ENCODE measurements at places on chromosomes 6 and 20. TPM values are rescaled to one million over a fixed set of nuclear protein-coding genes. Genes with fewer than 3 reads are reported as not detected.

GRCh38 chr6:25370178-25371036, 91.2 kb downstream of the CARMIL1 start:
- H3K27ac ChIP-seq = peak overlapping the region; percentile 62
- peaks cover 34% of the 10 kb centered on the region for H3K4me1 ChIP-seq
- peak overlapping the region; percentile 34 for H3K4me3 ChIP-seq
- no peaks in the 10 kb centered on the region for H3K27me3 ChIP-seq
- DNase-seq = no peak

DNA sequence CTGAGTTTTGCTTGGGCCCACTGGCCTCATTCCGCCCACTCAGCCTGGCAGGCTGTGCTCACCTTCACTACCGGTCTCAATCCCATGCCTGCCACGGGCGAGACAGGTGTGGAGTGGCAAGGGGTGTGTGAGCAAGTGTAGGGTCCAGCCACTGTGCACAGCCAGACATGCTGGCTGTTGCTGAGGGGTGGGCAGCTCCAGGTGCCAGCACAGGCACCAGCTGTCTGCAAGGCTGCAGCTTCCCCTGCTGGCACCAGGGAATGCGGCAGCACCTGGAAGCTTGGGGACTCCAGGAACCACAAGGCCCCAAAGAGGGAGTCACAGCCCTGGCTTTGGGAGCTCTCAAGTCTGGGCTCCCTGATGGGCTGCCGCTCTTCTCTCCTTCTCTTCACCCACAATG, 372.7 kb downstream of the CBLN4 start:
- no peak overlapping the region for H3K4me3 ChIP-seq
- no peaks in the 10 kb centered on the region for H3K27me3 ChIP-seq
- DNase-seq = no peak

DNA sequence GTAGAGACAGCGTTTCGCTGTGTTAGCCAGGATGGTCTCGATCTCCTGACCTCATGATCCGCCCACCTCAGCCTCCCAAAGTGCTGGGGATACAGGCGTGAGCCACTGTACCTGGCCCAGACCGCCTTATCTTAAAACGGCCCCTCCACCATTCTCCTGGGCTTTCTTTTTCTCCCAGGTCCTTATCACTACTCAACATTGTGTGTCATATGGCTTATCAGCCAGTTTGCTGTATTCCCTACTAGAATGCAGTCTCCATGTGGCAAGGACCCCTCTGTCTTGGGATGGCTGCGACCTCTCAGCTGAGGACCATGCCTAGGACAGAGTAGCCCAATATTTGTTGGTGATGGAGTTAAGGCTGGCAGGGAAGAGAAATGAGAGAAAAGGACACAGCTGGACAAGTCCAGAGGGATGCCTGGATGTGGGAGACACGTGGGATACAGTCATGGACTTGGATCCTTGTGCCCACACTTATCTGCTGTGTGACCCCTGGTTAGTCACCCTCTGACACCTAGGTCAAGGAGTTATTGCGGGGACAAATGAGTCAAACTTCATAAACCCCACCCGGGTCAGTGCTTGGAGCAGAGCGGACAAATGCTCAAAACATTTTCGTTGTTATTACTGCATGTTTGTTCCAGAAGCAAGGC, 24.0 kb downstream of the ADA start:
- no peaks in the 10 kb centered on the region for H3K27me3 ChIP-seq
- no peak overlapping the region for H3K27ac ChIP-seq
- H3K4me1 ChIP-seq = no peaks in the 10 kb centered on the region
- H3K4me3 ChIP-seq = no peak overlapping the region
- H3K36me3 ChIP-seq = peaks cover 62% of the 10 kb centered on the region
- DNase-seq = no peak

DNA sequence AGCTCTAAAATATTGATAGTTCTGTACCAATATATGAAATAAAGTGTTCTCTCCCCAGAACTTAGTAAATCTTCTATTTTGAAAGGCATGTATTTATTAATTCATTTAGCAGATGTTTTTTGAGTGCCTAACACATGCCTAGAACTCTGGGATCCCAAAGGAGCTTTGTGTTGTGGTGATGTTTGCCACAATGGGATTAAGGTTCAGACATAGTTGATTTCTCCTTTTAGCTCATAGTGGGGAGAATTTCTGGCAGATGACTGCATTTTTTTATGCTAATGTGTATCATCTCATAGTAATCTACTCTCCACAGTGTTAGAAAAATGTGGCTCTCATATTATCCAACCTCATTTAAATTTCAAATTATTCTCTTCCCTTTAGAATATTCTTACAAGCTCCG, 21.7 kb downstream of the MYB start:
- peaks cover 2% of the 10 kb centered on the region for H3K36me3 ChIP-seq
- no peaks in the 10 kb centered on the region for H3K27me3 ChIP-seq
- no peaks in the 10 kb centered on the region for H3K4me1 ChIP-seq
- DNase-seq = no peak

DNA sequence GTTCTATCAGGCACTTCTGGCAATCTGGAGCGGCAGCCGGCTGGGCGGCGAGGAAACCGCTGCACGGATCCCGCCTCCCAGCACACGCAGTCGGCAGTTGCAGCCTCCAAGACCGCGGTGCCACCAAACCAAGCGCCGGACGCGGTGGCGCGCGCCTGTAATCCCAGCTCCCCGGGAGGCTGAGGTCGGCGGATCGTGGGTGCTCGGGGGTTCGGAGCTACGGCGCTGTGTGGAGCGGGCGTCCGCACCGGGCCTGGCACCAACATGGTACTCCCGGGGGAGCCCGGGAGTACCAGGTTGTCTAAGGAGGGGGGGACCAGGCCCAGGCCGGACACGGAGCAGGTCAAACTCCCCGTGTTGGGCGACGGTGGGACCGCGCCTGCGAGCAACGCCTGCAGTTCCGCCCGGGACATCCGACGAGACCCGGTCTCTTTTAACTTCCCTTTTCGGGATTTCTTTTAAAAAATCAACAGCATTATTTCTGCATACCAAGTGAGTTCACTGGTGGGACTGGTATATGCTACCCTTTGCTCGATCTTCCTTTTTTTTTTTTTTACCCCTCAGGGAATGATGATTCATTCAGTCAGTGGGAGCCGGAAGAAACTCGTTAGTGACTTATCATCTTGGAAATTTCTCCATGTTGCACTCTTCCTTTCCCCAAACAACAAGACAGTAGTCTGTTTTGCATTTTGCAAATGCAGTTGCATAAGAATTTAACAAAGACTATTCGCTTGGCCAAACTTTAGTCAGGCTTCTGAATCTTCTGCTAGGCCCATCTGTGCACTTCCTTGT, 27.6 kb downstream of the ZNF311 start:
- no peak for DNase-seq
- H3K4me3 ChIP-seq = peak overlapping the region; percentile 45
- peaks cover 21% of the 10 kb centered on the region for H3K4me1 ChIP-seq
- H3K27ac ChIP-seq = no peak overlapping the region
- no peaks in the 10 kb centered on the region for H3K36me3 ChIP-seq

- no peaks in the 10 kb centered on the region for H3K36me3 ChIP-seq
- no peaks in the 10 kb centered on the region for H3K4me1 ChIP-seq
- no peak for DNase-seq
Measured at GRCh38 chr20:23857962-23858595, 21.5 kb downstream of the CST5 start.

DNA sequence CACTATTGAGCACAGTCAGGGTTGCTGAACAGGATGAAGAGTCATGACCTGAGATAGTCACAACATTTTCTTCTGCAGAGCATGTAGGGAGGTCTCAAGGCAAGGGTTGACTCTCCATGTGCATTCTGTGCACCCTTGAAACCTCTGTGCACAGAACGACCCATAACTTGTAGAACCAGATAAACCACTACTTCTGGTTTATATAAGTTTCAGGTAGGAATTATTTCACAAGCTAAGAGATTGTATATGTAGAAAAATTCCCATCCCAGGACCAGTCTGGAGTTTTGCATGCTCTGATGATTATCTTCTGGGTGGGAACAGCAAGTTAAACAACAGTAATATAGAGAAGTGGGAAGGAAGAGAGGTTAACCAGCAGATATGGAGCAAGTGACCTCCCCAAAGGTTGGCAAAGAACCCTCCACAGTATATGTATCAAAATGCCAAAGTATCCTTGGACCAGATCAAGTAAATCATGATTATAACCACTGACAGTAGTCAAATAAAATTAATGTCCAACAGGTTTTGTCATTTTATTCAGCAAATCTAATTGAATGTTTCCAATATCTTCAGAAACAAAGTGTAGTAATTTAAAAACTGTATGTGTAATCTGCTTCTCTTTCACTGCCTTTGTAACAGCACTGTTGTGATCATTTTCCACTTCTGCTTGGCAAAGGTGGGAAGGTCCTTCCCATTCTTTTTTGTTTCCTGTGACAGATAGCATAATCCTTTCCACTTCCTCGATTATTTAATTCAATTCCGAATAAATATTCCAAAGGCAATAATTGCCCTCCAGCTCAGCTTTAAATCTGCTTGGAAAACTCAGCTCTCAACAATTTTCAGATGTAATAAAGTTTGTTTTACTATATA, 104.4 kb downstream of the SYNE1 start:
- no peaks in the 10 kb centered on the region for H3K4me1 ChIP-seq
- H3K4me3 ChIP-seq = no peak overlapping the region
- H3K27ac ChIP-seq = no peak overlapping the region
- DNase-seq = no peak
- no peaks in the 10 kb centered on the region for H3K27me3 ChIP-seq
- no peaks in the 10 kb centered on the region for H3K36me3 ChIP-seq

GRCh38 chr6:16319813-16320532, 81.6 kb downstream of the GMPR start:
- H3K27ac ChIP-seq = peak overlapping the region; percentile 93
- no peaks in the 10 kb centered on the region for H3K27me3 ChIP-seq
- DNase-seq = peak; percentile 89
- H3K4me3 ChIP-seq = peak overlapping the region; percentile 40
- H3K4me1 ChIP-seq = peaks cover 82% of the 10 kb centered on the region

- no peak overlapping the region for H3K4me3 ChIP-seq
- no peak overlapping the region for H3K27ac ChIP-seq
- H3K27me3 ChIP-seq = no peaks in the 10 kb centered on the region
- peaks cover 2% of the 10 kb centered on the region for H3K36me3 ChIP-seq
Measured at GRCh38 chr20:16477632-16478031, 95.6 kb downstream of the KIF16B start.

- peak; percentile 90 for DNase-seq
- peak overlapping the region; percentile 93 for H3K4me3 ChIP-seq
- peak overlapping the region; percentile 92 for H3K27ac ChIP-seq
- H3K4me1 ChIP-seq = peaks cover 18% of the 10 kb centered on the region
- H3K36me3 ChIP-seq = no peaks in the 10 kb centered on the region
Measured at GRCh38 chr6:109009236-109009961, 85.2 kb downstream of the SESN1 start.

KCNK16 gene
- total RNA-seq = not detected

- no peak for DNase-seq
- no peaks in the 10 kb centered on the region for H3K4me1 ChIP-seq
- H3K27ac ChIP-seq = no peak overlapping the region
- H3K4me3 ChIP-seq = no peak overlapping the region
- H3K27me3 ChIP-seq = no peaks in the 10 kb centered on the region
Measured at GRCh38 chr6:64713175-64713574, 993.9 kb downstream of the EYS start.

HLA-DOA gene
- 5.9 TPM for total RNA-seq

FAM135A gene
- 6.6 TPM for total RNA-seq

RAET1E gene
- total RNA-seq = not detected

DNA sequence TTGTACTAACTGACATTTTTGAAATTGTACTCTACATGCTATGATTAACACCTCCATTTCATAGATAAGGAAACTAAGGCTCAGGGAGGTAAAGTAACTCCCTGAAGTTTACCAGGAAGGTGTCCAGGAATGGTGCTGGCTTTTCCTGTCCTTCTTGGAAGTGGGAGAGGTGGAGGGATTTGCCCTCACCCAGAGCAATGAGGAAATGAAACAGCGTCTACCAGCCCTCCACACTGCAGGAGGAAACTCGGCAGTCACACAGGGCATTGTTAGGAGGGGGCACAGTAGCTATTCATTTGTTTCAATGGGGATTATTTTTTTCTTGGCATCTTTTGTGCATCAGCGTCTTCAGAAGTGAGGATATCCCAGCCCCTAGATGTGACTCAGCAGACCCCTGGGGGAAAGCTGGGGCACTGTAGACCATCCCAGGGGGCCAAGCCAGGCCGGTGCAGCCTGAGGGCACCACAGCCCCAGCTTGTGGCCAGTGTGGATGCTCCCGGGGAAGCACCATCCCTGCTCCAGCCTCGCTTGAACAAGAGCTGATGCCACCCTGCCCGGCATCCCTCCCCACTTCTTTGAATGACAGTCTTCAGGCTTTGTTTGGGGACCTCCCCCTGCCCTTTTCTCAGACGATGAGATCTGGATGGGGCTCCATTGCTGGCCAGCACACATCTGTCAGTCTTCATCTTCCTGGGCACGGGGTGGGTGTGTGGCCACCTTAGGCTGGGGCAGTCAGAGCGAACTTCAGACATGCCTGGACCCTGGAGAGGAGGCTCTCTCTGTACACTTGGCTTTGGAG, 224.4 kb upstream of the PMEPA1 start:
- H3K27me3 ChIP-seq = peaks cover 8% of the 10 kb centered on the region
- no peaks in the 10 kb centered on the region for H3K4me1 ChIP-seq
- no peak for DNase-seq
- no peaks in the 10 kb centered on the region for H3K36me3 ChIP-seq
- H3K27ac ChIP-seq = no peak overlapping the region
- no peak overlapping the region for H3K4me3 ChIP-seq

KHDC1 gene
- 1.2 TPM for total RNA-seq

DNA sequence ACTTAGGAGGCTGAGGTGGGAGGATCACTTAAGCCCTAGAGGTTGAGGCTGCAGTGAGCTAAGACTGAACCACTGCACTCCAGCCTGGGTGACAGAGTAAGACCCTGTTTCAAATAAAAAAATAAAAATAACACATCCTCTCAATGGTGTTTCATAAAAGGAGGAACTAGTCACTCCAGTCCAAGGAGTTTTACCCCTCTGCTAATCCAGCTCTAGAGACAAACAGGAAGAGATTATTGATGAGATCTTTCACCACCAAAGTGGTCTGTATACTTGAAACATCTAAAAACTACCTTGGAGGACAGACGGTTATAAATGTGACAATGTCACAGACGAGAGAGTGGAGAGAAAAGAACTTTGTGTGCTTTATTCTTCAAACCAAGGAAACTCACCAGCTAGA, 58.2 kb downstream of the PIGU start:
- no peak overlapping the region for H3K27ac ChIP-seq
- no peak overlapping the region for H3K4me3 ChIP-seq
- H3K36me3 ChIP-seq = peaks cover 34% of the 10 kb centered on the region
- H3K27me3 ChIP-seq = no peaks in the 10 kb centered on the region
- H3K4me1 ChIP-seq = no peaks in the 10 kb centered on the region

- peaks cover 3% of the 10 kb centered on the region for H3K36me3 ChIP-seq
- peaks cover 11% of the 10 kb centered on the region for H3K27me3 ChIP-seq
- H3K27ac ChIP-seq = no peak overlapping the region
- no peak overlapping the region for H3K4me3 ChIP-seq
Measured at GRCh38 chr20:58718121-58718563, 25.5 kb downstream of the NPEPL1 start.

SLC23A2 gene
- 22.8 TPM for total RNA-seq

FAM50B gene
- 2.8 TPM for total RNA-seq

All from CD4-positive, alpha-beta T cell (primary cell).